Activated CD4-positive, alpha-beta memory T cell treated with anti-CD3 and anti-CD28 coated beads for 36 hours (primary cell): ENCODE measurements at places on chromosomes 1 and 21.

GRCh38 chr21:44849616-44850130 lies 23.8 kb downstream of the PTTG1IP start:
- no peak for DNase-seq

GRCh38 chr1:222616525-222616924 lies 1.4 kb upstream of the MIA3 start:
- no peak for DNase-seq

- no peak for DNase-seq
These were observed 7.5 kb upstream of the PLCH2 start for GRCh38 chr1:2468540-2468939.

GRCh38 chr1:75723989-75724471 lies 479 bp upstream of the ACADM start:
- peak; percentile 84 for DNase-seq

DNA sequence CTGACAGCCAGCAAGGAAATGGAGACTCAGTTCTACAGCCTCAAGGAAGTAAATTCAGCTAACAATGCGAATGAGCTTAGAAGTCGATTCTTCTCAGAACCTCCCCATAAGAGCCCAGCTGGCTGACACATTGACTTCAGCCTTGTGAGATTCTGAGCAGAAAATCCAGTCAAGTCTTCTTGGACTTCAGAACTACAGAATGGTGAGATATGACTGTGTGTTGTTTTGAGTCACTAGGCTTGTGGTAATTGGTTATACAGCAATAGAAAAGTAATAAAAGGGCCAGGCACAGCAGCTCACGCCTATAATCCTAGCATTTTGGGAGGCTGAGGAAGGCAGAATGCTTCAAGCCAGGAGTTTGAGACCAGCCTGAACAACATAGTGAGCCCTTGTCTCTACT lies 161.8 kb upstream of the IVNS1ABP start:
- no peak for DNase-seq

GRCh38 chr1:229842302-229843255 lies 216.5 kb downstream of the URB2 start:
- DNase-seq = no peak

DNA sequence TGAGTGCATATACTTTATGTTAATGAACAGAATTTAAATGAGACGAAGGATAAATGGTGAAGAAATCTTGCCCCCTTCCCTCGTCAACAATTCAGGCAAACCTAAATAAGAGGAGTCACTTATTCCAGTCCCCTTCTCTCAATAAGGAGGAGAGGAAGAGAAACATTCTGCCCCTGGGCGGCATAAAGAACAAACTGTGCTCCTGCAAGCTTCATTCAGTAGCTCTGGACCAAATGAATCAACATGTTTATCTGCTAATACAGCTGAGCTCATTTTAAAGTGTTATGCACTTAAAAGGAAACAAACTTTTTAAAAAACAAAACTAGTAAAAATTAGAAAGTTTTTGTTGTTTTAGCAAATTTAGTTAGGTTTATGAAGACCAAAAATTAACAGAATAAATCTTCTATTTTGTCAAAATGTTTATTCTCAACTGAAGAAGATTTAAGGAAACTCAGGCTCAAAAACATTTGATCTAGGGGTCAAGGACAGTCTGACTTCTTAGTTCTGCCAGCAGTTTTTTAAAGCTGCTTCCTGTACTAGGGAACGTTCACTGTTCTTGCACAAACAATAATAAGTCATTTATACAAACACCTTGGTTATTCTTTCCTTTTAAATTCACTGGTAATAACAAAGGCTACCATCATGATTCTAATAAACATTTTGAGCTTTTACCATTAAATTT lies 58.3 kb downstream of the AKT3 start:
- DNase-seq = no peak

GRCh38 chr1:193537266-193538002 lies 351.0 kb upstream of the B3GALT2 start:
- peak; percentile 85 for DNase-seq

DNA sequence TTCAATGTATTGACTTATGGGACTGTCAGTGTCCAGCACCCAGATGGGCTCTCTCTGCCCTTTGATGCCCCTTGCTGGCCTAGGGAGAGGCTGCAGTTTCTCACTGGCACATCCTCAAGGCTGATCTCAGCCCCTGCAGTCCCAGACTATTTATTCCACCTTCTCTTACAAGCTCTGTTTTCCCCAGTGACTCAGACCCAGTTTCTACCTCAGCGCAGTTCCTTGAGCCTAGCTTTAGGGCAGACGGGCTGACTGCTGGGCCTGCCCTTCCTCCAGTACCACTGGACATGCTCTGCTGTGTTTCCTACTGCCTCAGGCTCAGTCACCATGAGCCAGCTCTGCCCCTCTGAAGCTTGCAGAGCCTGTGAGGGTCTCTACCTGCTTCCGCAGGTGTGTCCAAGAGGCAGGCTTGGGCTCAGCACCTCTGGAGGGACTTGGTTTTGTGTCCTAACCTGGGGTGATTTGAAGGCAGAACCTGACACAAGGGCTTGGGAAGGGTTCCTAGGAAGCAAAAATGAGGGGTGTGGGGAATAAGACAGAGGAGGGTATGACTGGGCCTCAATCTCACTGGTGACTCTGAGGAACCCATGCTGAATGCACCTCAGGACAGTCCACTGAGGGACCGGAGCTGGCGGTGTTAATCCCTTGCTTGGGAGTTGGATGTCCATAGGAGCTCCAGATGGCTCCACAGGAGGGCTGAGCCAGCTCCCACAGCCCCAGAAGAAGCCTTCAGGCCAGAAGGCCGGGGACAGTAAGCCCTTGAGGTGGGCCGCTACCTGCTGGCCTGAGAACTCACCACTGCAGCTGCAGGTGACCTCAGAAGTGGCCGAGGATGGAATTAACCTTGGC lies 689.9 kb downstream of the MATN1 start:
- no peak for DNase-seq

DNA sequence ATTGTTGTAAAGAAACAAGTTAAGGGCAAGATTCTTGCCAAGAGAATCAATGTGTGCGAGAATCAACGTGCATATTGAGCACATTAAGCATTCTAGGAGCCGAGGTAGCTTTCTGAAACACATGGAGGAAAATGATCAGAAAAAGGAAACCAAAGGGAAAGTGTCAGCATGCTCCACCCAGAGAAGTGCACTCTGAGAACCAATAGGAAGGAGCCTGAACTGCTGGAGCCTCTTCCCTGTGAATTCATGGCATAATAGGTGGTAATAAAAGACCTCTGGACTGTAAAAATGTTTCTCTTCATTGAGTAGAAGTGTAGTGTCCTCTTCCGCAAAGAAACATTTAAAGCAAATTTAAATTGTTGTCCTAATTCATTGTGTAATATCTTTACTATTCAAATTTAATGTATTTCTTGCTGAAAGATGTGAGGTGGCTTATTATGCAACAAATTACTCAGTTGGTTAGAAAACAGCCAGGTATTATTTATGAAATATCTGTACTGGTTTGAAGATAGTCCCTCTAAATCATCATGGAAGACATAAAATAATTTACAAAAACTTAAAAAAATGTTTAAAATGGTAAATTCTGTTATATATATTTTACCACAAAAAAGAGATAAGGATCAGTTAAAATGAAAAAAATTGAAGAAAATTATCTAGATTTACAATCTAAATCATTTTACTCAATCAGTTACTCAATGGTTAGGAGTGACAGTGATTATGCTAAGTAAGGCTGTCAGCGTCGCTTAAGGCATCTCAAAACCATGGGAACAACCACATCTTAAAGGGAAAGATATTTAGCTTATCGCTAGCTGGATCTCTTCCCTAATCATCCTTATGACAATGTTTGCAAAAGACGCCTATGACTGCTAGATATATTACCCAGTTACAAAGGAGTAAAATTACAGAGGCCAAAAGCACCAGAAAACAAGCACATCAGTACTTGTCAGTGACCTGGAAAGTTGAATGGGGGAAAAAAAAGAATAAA lies 31.3 kb downstream of the NVL start:
- DNase-seq = no peak

GRCh38 chr1:205374210-205375078 lies 17.7 kb upstream of the KLHDC8A start:
- no peak for DNase-seq

GRCh38 chr1:84363019-84363418 lies 35.3 kb upstream of the DNASE2B start:
- DNase-seq = no peak

DNA sequence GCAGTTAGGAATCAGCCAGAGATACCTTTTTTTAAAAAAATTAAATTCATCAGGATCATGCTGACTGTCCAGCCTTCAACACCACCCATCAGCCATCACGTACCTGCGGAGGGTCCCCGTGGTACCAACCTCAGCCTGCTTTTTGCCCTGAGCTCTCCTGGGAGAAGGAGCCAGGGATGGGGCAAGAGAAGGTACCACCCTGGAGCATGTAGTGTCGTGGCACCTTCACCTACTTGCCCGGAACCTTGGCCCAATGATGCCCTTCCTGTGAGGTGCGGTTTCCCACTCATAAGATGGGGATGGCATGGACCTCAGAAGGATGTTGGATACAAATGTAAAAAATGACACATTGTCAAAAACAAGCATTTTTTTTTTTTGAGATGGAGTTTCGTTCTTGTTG lies 88.4 kb upstream of the C1orf174 start:
- no peak for DNase-seq

DNA sequence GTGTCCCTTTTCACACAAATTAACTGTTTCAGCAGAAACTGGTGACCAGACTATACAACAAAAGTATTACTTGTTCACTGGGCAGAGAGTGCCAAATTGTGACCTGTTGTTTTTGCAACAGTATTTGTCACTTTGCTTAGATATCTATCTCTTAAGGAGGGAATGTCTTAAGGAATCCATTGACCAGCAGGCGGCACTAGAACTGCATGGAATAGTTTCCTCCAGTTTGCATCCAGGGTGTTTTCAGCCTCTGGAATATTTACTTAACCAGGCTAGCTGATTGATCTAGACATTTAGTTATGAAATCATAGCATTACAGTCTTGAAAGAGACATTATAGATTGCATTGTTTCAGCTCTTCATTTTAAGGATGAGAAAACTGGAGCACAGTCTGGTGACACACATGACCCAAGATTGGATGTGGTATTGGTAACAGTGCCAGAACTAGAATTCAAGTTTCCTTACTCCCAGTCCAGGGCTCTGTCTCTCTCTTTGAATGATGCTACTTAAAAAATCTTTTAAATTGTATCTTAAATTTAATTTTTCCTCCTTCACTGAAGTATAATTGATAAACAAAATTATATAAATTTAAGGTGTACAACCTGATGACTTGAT lies 16.9 kb downstream of the RPTN start:
- peak; percentile 41 for DNase-seq

GRCh38 chr1:214464445-214465287 lies 86.7 kb downstream of the PTPN14 start:
- DNase-seq = no peak

GRCh38 chr1:63795455-63795854 lies 21.6 kb downstream of the ROR1 start:
- DNase-seq = no peak

- DNase-seq = no peak
These were observed 10.5 kb downstream of the ARID1A start for GRCh38 chr1:26706315-26706714.

GRCh38 chr1:182563095-182563494 lies 26.0 kb downstream of the RNASEL start:
- no peak for DNase-seq

- no peak for DNase-seq
These were observed 92.3 kb upstream of the CD34 start for GRCh38 chr1:208003241-208003640.

- no peak for DNase-seq
These were observed 60.1 kb upstream of the SMYD2 start for GRCh38 chr1:214220891-214221290.

GRCh38 chr1:59044535-59045121 lies 252.3 kb upstream of the FGGY start:
- DNase-seq = no peak

GRCh38 chr1:185811073-185811709 lies 77.0 kb downstream of the HMCN1 start:
- no peak for DNase-seq

DNA sequence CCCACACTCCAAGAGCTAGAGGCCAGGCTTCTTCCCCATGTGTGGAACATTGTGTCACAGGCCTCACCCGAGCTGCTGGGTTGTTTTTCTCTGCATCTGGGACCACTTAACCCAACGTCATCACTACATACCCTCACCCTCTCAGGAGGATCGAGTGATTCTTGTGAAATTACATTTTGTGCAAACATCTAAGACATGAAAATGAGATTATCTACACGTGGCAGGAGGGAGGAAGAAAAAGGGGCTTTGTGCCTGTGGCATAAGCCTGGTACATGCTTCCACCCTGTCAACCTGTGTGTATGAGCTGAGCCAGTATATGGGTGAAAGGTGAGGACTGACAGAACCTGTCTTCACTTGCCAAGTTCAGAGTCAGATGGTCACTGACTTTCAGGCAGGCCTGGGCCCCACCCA lies 1.6 kb downstream of the CPT2 start:
- no peak for DNase-seq

- no peak for DNase-seq
These were observed 181.4 kb upstream of the LHX8 start for GRCh38 chr1:74952786-74953185.

- DNase-seq = no peak
These were observed 5.9 kb downstream of the NRIP1 start for GRCh38 chr21:15058854-15059263.
